NCI-H1105 (cell line): ENCODE measurements at places on chromosomes 1 and 21.

DNA sequence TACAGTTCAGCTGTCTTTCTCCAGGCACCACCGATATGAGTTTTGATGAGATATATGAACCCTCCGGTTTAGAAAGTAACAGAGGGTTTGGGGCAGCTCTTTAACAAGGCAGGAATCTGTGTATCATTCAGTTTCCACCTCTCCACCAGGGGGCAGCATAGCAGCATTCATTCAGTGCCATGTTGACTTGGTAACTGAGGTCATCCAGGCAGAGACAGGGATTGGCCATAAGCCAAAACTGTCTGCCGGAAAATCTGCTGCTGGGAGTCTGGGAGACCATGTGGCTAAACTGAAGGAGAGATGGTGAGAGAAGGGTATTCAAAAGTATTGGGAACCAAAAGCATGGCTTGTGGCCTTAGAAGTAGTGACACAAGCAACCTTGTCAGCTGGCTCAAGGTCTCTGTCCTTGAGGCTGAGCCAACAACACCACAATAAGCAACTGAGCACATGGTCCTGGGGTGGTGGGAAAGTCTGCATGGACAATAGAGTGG is 98.5 kb downstream of the LMX1A start:
- DNase-seq, result peak; percentile 89

- no peak for DNase-seq
Measured at GRCh38 chr21:39137248-39138178, 45.7 kb downstream of the PSMG1 start.

DNA sequence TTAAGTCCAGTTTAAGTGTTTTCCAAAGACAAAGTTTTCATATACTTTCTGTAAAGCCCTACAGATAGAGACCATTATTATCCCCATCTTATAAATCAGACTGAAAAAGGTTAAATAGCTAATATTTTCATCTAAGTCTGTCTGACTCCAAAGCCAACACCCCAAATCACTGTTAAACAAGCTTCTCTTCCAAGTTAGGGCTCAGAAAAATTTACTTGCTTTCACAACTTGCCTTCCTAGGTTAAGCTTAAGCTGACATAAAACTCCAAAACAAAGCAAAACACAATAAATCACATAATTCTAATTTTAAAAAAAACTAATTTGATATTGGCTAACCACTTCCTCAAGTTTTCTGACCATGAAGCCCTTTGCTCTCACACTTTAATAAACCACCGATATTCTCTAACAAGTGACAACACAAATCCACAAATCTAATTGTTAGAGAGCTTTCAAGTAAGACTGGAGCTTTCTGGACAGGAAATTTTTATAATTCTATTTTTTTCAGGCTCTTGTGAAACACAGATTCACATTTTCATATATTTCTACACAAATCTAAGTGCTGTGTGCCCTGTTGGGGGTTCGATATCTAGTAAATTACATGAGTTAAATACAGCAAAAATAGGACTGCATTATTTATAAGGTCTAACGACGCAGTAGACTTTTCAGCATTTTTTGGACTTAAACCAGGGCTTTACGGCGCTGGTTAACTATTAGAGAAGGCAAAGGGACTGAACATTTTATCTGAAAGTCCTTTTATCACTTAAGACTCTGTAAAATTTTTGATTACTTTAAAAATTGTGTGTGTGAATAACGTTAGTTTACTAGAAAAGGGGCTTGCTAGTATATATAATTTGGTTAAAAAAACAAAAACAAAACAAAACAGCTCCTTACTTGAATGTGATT is 2.1 kb downstream of the GNG12 start:
- no peak for DNase-seq

GRCh38 chr1:236645016-236645680 is 40.8 kb upstream of the HEATR1 start:
- no peak for DNase-seq

DNA sequence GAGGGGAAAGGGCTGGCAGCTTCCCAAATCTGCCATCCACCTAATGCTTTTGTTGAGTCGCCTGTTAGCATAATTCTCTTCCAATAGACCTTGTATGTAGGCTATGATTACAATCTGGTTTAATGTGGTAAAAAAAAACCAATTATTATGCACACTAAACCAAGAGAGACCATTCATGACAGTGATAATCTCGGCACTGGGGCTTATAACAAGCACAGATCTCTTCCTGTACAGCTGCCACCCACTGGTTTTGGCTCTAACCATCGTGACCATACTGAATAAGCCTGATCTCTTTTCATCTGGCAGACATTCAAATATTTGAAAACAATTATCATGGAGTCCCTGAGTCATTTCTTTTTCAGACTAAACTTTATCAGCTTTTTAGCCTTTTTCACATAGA is 12.0 kb upstream of the SYT14 start:
- DNase-seq, result peak; percentile 97

- DNase-seq, result no peak
Measured at GRCh38 chr1:240765732-240766363, 153.9 kb upstream of the GREM2 start.

DNA sequence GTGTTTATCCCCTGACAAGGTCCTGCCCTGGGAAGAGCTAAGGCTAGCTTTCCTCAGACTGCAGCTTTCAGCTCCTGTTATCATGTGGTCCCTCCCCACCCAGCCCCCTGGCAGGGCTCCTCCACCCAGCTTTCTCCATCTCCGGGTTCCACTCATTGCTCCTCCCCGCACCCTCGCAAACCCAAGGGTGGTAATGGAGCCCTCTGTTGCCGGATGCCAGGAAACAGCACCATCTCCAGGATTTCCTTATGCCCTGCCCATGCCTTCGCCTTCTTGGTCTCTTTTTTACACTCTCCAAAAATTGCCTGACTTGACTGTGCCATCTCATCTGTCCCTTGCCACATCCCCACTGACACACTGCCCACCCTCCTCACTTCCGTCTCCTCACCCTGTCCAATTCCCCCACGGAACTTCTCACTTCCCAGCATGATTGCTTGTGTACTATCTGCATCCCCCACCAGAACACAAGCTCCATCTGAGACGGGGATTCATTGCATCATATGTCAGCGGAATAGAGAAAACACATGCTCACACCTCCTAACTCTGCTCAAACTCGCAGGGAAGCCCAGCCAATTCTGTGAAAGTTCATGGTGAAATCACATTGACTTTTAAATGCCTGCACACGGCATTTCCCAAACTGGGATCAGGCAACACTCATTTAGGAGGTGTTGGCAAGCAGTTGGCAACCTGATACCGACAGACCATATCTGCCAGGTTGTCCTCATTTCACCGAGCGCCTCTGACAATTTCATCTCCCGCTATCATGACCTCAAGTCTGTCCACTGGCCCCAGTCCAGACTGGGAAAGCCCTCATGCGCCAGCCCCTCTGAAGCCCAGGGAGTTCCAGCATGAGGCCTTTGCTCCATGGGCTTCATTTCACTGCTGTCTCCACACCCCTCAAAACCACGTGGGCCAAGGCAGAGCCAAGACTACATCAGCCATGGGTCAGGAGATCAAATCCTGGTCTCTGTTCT is 201.1 kb downstream of the MATN1 start:
- no peak for DNase-seq

DNA sequence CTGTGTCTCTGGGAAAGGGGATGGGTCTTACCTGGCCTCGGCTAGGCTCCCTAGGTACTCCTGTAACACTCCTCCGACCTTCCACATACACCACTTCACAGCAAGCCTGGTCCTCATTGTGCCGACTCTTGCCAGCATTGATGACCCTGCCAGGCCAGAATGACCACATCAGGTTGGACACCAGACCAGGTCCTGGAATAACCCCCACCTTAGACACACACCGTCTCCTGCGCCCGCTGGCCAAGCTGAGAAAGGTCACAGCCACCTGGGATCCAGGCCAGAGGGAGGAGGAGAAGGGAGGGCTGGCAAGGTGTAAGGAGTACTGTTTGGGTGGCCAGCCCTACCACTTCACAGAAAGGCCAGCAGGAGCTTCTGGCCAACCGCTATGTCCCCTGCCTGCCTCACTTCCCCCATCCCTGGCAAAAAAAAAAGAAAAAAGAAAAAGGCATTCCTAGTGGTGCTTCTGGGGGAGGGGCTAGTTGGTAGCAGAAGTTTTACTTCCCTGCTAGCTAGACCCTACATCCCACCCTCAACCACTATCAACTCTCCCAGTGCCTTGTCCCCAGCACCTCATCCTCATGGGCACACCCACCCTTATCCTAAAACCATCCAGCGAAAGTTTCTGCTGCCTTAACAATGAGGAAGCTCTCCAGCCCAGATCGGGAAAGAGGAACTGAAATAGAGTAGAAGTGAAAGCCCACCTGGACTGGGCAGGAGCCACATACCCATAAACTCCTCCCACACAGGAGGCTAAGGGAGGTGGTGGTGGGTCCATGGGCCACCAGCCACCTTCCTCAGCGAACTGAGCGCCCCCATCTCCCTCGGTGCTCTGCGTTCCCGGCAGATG is 1.4 kb downstream of the PPM1J start:
- no peak for DNase-seq

GRCh38 chr1:207890136-207890738 is 20.7 kb downstream of the CD34 start:
- no peak for DNase-seq

GRCh38 chr1:72278461-72278860 is 3.9 kb downstream of the NEGR1 start:
- DNase-seq, result no peak

DNA sequence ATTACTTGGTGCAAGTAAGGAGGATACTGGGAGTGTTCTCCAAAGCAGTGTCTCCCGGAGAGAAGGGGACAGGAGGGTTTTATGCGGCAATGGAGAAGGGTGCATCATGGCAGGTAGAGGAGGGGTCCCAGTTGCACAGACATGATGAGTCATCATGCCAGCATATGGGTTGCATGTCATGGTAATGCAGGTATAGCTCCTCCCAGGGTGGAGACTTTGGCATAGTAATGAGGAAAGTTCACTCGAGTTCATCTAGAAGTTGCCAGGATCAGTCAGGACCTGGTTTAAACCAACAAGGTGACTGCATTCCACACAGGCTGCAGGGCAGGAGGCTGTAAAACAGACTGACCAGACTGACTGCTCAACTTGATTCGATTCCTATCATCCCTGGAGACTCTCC is 355.7 kb upstream of the DUSP10 start:
- no peak for DNase-seq

- peak; percentile 82 for DNase-seq
Measured at GRCh38 chr1:116485071-116485735, 85.6 kb downstream of the CD58 start.

DNA sequence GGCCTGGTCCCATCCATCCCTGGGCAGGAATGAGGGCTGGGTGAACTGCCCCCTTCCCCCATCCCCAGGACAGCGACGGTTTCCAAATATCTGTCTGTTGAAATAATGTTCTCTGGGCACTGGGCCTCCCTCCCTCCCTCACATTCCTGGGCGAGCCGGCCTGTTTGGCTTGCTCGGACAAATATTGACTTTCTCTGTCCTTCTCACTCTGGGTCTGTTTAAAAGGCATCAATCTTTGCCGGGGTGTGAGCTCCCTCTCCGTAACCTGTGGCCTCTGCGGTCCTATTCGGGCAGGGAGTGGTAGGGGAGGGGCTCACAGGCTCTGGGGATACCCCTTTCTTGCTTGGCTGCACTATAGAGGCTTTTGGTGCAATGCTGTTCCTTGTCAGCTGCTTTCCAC is 40.2 kb downstream of the FOXD2 start:
- no peak for DNase-seq

DNA sequence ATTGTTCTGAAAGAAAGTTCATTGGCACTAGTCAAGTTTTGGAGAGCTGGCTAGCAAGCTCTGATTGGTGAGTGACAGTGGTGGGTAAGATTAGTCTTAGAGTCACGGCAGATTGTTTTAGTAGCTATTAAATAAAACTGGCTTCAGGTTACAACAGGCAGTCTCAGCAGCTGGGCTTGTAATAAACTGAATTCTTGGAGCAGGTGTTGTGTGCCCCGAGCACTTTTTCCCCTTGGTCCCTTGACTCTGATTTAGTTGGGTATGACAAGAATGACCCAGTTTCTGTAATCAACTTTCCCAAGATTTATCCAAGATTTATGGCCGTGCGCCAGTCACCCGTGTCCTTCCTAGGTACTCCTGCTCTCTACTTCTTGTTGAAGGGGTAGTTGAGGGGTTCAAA is 40.2 kb downstream of the TBCE start:
- DNase-seq, result no peak

- no peak for DNase-seq
Measured at GRCh38 chr1:201966171-201966570, 10.9 kb downstream of the TIMM17A start.

DNA sequence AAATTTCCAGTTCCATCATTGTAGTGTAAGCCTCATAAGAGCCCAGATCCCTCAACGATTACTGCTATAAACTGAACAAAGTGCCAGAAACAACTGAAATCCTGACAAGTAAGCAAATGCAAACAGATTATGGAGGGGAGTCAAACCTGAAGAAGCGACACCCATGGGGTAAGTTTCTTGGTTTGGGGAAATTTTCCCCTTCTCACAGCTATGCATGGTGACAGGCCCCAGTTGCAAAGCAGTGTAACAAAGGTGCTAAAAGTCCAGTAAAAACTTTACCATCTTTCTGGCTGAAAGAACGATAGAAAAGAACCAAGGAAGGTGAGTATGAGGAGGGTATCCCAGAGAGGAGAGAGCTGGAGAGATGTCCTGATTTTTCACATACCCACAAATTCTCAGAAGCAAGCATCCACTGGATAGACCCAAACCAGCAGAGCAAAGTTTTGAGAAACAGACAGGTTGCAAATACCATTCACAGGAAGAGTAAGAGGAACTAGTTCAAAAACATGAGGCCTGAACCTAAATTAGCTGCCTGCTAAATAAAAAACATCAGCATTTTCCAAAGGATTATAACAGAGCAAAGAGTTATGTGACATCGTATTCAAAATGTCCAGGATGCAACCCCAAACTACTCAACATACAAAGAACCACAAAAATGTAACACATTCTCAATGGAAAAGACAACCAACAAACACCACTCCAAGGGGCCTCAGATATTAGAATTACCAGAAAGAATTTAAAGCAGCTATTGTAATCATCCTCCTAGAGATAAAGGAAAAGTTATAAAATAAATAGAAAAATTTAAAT is 14.5 kb downstream of the SCYL3 start:
- DNase-seq, result no peak

GRCh38 chr1:169395955-169396354 is 28.0 kb downstream of the BLZF1 start:
- no peak for DNase-seq

DNA sequence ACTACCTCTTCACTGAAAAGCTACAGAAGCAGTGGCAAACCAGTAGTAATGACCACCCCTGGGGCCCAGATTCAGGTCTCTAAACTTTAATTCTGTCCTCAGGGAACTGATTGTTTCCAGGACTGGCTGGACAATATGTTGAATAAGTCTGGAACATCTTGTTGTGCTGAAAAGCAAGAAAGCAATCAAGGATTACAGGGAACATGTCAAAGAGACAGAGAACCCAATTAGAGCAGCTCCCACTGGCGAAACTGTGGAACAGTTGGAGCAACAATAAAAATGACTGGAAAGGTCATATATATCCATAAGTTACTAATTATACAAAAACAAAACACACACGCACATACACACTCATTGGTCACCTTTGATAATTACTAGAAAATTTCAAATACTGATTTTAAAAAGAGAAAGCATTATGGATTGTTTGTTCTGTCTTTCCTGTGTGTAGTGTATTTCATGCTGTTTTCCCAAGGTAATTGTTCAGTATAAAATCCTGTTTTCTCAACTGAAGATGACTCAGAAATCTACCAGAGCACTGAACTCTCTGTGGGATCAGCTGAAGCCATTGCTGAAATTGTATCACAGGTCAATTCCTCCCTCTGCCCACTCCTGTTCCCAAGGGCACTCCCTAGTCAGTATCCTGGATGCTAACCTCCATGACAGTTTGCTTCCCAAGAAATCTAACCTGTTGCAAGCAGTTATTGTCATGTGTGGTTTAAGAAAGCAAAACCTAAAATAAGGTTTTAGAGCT is 83.6 kb upstream of the RGS1 start:
- no peak for DNase-seq

- no peak for DNase-seq
Measured at GRCh38 chr1:77970192-77970591, 8.7 kb downstream of the FUBP1 start.
